ENCODE measurements at places on chromosomes 7 and 10.

- peak; percentile 51 for DNase-seq
Measured at GRCh38 chr10:46255801-46256747, 30.7 kb upstream of the ANTXRL start.

DNA sequence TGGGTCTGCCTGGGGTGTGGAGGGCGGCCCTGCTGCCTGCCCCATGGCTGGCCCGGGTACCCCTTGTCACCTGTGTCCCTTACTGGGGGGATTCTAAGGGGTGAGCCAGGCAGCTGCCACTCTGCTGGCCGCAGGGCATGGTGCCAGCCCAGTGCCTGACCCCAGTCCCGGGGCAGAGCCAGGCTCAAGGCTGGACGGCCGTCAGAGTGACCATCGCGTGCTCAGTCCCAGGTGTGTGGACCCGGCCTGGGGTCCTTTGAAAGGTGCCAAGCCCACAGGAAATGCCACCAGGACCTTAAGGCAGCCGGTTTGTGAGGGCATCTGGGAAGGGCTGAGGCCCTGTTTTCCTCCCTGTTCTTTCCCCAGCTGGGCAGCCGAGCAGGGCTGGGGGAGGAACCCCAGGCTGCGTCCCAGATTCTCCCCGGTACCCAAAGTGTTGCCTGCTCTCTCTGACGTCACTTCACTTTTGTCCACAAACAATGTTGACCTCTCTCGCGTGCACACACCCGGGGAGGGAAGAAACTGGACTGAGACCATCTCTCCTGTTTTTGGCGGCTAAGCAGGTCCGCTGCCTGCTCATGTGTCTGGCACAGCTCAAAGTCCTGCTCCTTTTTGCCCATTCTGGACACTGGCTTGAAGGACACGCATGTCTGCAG lies 37.6 kb downstream of the PAPOLB start:
- no peak for DNase-seq

DNA sequence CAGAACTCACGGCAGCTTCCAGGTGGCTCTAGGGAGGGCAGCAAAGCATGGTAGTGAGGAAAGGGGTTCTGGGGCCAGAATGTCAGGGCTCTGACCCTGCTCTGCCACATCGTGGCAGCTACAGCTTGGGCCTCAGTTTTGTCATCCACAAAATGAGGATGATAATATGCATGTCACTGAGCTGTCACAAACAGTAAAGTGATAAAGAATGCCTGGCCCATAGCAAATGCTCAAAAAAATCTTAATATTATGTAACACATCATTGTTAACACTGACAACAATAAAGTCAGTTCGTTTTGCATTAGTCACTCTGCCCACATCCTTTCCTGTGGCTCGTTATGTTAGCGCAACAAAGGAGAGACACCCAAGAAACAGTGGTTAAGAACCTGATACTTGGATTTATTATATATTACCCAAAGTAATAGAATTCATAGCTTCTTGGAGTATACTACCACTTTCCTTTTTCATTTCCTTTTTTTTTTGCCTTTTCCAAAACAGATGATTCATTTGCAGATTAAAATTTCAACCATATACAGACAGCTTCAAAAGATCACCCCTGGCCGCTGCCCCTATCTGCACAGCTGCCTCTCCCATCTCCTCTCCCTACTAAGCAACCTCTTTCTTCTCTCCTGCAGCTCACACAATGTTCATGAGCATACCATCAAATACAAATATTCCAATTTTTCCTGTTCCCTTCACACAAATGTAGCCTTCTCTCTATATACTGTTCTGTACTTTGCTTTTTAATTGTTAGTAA lies 45.5 kb upstream of the DDC start:
- no peak for DNase-seq

DNA sequence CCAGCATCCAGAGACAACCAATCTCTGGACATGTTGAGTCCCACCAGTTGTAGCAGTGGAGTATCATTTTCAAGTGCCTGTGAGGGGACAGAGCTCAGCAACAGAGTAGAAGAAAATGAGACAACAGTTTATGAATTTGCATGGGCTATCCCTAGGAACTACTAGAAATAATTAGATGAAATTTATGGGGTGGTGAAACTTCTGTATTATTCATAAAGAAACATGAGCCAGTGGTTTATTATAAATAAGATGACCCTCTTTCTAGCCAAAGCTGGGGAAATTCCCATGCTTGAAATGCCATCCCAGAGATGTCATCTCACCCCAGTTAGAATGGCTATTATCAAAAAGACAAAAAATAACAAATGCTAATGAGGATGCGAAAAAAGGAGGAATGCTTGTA lies 55.1 kb upstream of the ITGB8 start:
- DNase-seq: no peak

- DNase-seq: no peak
Measured at GRCh38 chr7:83681200-83681778, 32.4 kb upstream of the SEMA3E start.

GRCh38 chr10:92829042-92829785 lies 19.1 kb upstream of the EXOC6 start:
- DNase-seq: no peak

- no peak for DNase-seq
Measured at GRCh38 chr7:137335814-137336213, 7.7 kb downstream of the PTN start.

- no peak for DNase-seq
Measured at GRCh38 chr10:77710081-77710551, 72.5 kb upstream of the KCNMA1 start.

Data from activated CD4-positive, alpha-beta T cell treated with anti-CD3 and anti-CD28 coated beads, Interleukin-2, amount 50 U/mL, for 4 hours (primary cell).